ENCODE measurements at places on chromosomes 11 and 22.

- no peak for DNase-seq
Observed at GRCh38 chr22:24323233-24323632, 52.6 kb downstream of the SPECC1L start.

DNA sequence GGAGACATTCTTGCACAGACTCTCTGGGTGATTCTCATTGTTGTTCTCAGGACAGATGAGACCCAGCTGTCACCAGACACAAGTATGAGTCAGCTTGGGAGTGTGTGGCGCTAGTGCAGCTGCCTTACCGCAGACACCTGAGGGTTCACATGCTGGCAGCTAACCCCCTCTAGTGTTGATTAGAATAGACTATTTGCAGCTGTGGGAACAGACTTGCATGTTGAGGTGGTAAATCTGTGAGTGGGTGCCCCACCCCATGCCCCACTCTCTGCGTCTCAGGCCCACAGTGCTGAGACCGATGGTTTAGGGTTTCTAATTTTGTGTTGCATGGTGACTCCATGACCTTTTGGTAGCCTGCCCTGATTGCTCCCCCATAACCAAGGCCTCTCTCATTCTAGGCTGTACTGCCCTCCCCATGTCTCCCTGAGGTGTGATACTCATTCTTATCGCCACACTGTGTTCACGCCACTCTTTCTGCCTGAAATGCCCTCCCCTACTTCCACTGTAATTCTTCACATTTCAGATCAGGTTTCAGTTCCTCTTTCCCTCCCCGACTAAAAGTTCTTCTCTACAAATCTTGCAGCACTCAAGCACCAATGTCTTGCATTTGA lies 73.7 kb upstream of the KIRREL3 start:
- DNase-seq: peak; percentile 8

DNA sequence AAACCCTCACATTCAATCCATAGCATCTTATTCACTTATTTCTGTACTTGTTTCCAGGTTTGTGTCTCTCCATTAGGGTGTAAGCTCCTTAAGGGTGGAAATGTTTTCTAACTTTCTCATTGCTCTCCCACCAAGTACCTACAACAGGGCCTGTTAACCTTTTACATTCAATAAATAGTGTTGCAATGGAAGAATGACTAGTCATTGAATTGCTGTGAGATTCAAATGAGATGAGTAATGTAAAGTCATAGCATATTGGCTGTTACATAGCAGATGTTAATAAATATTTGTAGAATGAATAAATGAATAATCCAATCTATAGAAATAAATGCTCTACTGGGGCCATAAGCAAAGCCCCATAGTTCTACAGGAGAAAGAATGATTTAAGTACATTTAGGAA lies 75.4 kb upstream of the DDI1 start:
- no peak for DNase-seq

GRCh38 chr11:19306179-19306944 lies 65.6 kb upstream of the E2F8 start:
- no peak for DNase-seq

DNA sequence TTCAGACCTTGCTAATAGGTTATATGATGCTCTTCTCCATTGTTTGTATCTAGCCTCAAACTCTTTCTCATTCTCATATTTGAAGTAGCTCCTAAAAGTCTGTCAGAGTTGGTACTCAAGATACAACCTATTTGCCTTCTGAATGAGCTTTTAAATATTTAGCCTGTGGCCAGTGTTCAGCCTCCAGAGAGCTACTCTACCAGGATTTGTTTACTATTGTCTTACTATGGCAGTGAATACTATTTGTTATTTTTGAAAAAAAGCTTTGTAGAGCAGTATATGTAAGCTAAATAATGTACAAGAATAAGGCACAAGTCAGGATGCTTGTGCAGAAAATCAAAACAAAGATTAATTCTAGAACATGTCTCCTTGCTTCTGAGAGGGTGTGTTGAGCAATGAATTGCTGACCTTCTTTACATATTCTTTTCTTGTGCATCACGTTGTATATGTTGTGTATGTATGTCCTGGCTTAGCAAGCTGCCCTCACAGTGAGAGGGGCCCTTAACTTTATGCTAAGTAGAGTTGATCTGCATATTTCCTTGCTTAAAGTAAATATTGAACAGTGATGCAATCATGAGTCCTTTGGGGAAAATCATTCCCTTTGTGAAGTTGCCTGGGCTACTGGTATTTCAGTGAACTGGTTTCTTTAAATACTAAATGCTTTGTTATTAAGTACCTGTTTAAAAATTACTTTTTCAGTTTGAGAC lies 438.0 kb downstream of the LUZP2 start:
- no peak for DNase-seq

- no peak for DNase-seq
Observed at GRCh38 chr11:88814076-88814475, 251.7 kb downstream of the GRM5 start.

DNA sequence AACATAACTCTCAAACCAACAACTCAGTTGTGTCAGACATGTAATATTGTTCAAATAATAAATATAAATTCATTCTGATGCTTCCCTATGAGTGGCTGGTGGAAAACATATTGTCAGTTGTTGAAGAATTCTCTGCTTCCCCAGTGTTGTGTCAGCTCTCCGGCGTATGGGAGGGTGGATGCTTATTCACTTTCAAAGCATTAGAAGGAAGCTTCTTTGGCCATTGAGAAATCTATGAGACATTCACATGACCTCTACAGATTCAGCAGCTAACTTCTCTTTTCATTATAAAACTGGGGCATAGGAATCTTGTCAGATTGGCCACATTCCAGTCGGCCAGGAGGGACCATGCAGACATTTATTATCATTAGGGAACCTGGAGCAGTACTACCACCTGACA lies 2.9 kb downstream of the OR51V1 start:
- DNase-seq: no peak

- no peak for DNase-seq
Observed at GRCh38 chr22:43226377-43227238, 39.7 kb upstream of the TTLL12 start.

- peak; percentile 51 for DNase-seq
Observed at GRCh38 chr11:64566042-64566914, 24.7 kb upstream of the SLC22A12 start.

- DNase-seq: no peak
Observed at GRCh38 chr22:34973016-34973415, 92.9 kb upstream of the ISX start.

- no peak for DNase-seq
Observed at GRCh38 chr11:7691759-7692350, 14.4 kb downstream of the OVCH2 start.

DNA sequence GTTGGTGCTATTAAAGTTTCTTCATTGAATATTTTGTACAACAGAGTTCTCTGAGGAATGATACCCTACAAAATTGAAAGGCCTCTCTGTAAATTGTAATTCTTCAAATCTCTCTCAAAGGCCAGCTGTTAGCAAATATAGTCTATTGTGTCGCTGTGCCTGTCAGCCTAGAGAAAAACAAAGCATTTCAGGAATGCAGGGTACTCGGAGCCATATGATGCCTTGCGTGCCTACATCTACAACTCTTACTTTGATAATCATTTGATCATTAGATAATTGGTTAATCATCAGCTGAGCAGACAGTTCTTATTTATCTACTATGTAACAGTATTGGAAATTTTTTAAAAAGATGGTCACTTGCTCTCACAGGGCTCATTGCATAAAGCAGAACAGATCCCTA lies 67.3 kb downstream of the RNF169 start:
- no peak for DNase-seq

GRCh38 chr22:49933236-49934159 lies 15.1 kb downstream of the CRELD2 start:
- no peak for DNase-seq

DNA sequence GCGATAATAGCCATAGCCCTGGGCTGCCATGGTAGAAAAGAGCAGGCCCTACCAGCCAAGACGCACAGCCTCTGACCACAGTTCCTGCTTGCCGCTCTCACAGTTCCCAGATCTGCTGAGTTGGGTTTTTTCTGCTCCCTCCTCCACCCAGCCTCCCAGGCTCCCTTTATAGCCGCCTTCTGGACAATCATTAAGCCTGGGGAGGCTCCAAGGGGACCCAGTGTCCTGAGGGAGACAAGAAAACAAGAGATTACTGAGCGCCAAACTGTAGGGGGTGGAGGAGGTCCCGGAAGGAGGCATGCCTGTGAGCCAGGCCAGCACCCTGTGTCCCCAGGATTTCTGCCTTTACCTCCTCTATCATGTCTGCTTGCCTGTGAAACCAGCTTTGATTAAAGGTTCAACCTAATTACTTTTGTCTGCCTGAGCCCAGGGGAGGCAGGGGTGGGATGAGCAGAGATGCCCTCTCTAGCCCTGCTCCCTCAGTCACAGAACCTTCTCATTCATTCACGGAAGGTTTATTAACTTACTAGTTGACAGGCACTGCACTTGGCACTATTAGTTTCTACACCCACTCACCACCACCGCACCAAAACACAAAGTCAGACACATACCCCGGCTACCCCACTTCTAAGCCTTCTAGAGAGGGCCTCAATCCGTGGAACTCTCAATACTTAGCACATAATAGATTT lies 1.2 kb downstream of the SLC37A4 start:
- DNase-seq: no peak

DNA sequence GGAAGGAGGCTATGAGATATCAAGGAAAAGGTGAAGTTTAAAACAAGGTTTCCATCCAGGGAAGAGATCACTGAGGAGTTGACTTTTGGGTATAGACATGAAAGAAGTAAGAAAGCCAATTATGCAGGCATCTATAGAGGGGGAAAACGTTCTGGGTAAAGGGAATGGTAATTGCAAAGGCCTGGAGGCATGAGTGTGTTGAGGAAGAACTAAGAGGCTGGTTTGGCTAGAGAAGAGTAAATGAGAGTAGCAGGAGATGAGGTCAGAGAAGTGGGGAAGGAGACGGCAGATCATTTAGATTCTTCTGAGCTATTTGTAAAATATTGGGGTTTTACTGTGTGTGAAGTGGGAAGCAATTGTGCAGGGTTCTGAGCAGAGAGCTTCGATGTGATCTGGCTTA lies 7.6 kb downstream of the ENDOD1 start:
- no peak for DNase-seq

- no peak for DNase-seq
Observed at GRCh38 chr11:133306019-133306418, 226.3 kb downstream of the OPCML start.

DNA sequence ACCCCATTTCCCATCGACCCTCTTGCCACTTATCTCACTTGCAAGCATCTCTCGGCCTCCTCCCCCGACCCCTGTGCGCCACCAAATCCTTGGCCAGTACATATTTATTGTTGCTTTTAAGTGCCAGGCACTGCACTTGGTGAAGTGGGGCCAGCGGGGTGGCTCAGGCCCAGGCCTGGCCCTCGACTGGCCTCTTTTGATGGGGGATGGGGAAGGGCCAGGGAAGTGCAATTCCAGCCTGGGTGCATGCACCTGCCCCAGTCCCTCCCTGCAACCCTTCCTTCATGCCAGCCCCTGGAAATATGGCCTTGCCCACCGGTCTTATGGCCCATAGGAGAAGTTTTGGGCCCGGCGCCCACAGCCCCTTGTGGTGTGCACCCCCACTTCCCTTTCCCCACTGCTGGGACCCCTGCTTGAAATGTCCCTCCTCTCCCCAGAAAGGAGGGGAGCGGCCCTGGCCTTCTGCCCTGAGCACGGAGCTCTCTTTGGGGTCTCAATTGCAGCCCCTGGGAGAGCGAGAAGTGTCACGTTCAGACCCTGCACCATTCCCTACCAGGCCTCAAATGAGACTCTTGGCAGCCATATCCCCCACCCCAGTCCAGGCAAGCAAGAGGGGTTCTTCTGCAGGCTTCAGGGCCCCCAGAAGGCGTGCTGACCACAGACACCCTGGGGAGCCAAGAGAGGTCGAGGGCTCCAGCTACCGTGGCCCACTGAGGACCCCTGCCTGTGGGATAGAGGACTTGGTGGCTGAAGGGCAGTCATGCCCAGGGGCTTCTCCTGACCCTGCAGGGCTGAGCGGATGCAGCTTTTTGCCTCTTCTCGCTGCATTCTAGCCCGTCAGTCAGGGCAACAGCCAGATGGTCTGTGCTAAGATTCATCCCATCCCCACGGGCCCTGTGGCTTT lies 961 bp downstream of the SUSD2 start:
- no peak for DNase-seq

DNA sequence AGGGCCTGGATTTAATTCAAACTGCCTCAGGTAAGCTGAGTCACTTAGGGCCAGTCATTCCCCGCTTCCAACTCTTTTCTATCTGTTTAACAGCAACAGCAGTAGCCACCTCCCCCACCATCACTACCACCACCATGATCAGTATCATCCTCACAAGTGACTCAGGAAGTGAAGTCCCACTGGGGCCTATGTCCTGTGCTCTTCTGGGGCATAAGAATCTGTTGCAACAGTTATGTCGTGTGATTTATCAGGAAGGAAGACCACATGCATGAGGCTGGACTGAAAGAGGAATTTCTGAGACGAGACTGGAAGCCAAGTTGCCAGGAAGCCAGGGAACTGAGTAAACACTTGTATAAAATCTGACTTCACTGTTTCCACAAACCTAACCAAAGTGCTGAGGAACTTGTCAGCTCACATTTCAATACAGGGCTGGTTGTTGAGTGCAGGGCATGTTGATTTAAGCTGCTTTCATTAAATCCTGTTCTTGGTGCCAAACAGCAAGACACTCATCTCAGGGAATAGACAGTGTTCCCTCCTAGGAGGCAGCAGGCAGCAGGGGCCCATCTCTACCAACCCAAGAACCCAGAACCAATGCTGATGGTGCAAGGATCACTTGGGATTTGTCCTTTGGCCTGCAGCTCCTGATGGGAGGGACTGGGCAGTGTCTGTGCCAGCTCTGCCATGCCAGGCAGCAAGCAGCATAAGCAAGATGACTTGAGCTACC lies 226.7 kb upstream of the NARS2 start:
- peak; percentile 91 for DNase-seq

DNA sequence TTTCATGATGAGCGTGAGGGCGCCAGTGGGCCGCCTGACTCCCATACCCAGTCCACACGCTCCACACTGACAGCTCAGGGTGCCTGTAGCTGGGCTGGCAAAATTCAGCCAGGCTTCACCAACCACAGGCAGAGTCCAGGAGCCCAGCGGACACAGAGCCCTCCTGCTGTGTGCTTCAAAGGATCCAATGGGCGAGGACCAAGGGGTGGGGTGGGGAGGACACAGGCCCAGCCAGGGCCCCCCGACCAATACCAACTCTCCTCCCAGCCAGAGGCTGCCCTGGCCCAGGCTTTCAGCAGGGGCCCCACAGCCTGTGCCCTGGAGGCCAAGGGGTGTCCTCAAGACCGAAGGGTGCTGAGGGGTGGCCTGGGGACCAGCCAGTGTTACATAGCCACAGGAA lies 336.1 kb downstream of the CTTN start:
- no peak for DNase-seq

GRCh38 chr11:9060700-9061111 lies 30.7 kb downstream of the SCUBE2 start:
- no peak for DNase-seq

DNA sequence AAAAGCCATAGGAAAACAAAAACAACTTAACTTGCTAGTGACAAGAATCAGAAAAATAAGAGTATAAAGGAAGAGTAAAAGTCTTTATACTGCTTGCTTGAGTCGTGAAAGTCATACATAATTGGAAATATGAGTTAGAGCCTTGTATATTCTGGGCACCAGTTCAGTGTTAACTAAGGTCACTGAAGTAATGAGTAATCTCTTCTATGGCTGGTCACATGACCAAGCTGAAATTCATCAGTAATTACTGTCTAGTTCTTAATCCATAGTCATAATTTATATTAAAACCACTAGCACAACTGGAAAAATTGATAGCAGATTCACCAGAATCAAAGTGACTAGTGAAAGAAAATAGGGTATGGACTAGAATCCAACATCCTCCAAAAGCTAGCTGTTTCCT lies 84.4 kb upstream of the SLC5A12 start:
- DNase-seq: no peak

GRCh38 chr11:100930185-100930778 lies 199.3 kb downstream of the PGR start:
- peak; percentile 76 for DNase-seq

- no peak for DNase-seq
Observed at GRCh38 chr11:18697576-18697975, 1.0 kb upstream of the TMEM86A start.
